Fibroblast of gingiva (primary cell): ENCODE measurements at places on chromosomes 4 and X.

DNA sequence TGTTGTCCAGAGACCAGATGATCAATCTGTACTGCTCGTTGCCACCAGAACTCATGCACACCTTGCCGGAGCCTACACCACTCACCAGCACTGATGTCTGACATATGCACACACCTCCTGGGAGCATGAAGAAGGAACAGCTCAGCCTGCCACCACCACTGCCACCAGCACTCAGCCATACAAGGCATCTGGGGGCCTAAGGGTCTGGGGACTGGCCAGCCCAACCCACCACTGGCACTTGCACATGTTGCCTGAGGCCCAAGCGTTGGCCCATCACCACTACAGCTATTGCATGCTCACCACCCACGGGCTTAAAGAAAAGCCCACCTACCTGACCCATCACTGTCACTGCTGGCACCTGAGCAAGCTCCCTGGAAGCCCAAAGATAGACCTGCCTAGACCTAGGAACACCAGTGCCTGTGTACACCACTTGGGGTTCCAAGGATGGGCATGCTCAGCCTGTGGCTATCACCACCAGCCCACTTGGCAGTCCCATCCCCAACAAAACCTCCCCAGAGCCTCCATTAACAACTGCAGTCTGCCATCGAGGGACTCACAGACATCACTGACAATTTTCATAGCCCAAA lies 174.3 kb upstream of the GRID2 start:
- no peak for DNase-seq

GRCh38 chrX:18983666-18984380 lies at the start of gene PHKA2:
TSS of gene PHKA2 (minus strand) at chrX:18984114. CDS start at chrX:18983932, 182 bp downstream.
- DNase-seq = peak; percentile 49

DNA sequence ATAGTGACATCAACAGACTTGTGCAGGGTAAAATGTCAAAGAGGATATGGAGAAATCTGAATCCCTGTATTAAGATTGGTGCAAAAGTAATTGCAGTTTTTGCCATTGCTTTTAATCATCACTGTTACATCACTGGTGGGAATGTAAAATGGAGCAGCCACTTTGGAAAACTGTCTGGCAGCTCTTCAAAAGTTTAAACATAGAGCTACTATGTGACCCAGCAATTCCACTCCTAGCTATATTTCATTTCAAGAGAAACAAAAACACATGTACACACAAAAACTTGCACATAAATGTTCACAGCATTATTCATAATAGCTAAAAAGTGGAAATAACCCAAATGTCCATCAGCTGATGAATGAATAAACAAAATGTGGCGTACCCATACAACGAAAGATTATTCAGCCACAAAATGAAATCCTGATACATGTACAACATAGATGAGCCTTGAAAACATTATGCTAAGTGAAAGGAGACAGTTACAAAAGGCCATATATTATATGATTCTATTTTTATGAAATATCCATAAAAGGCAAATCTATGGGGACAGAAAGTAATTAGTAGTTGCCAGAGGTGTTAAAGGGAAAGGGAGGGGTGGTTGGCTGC lies 106.4 kb downstream of the AMELX start:
- DNase-seq = peak; percentile 20

DNA sequence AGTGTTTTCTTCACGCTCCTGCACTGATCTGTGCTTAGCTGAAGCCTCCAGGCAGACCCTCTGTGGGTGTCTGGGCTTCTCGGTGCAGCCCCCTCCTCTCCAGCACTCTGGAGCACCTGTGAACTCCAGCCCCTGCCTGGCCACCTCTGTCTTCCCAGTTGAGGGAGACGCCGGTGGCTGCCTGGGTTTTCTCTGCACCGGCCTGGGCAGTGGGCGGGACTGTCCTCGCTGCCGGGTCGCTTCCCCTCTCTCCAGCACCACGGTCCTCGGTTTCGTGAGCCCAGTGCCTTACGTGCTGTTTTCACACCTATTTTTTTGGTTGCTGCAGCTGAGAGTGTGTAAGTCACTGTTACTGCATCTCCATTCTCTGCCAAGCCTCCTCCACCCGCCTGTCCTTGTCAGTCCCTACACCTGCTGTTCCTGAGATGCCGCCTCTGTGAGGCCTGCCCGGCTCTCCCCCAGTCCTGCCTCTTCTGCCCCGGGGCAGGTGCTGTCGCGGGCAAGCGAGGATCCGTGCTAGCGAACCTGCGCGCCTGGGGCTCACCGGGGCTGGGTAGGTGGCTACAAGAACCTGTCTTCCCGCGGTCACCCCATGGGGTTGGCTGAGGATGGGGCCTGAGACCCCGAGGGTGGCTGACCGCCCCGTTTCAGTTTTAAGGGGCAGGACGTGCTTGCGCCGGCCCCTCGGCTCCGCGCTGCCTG lies 2.4 kb upstream of the FGFRL1 start:
- no peak for DNase-seq
